Activated CD4-positive, alpha-beta memory T cell treated with anti-CD3 and anti-CD28 coated beads for 36 hours (primary cell): ENCODE measurements at places on chromosomes 11 and 22. TPM values are rescaled to one million over a fixed set of nuclear protein-coding genes. Genes with fewer than 3 reads are reported as not detected.

- no peak for DNase-seq
These were observed 180.0 kb downstream of the BRD1 start for GRCh38 chr22:49647627-49648026.

- DNase-seq = no peak
These were observed 39.2 kb downstream of the POU2AF1 start for GRCh38 chr11:111339758-111340388.

DNA sequence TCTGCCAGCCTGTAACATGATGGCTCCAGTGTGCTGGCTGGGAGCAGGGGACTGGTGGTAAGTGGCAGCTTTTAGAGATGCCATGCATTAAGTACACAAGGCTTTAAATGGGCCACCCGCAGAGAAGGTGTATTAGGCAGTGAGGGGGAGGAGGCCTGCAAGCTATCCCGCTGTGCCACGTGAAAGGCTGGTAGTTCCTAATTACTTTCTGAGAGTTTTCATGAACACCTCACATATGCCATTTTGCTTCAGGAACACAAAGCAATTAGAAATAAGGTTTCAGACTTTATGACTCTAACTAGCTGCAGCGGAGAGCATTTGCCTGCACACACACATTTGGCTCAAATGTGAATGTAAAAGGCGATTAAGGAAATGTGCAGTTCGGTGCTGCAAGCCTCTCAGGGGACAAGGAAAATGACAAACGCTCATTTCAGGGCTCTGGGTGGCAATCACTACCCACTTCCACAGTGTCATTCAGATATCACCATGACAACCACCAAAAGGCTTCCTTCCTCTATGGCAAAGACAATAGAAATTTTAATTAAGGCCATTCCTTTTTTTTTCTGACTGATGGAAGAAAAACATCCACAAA is 116.6 kb downstream of the PLEKHA7 start:
- no peak for DNase-seq

- no peak for DNase-seq
These were observed 22.5 kb downstream of the CYTH4 start for GRCh38 chr22:37304595-37305343.

DNA sequence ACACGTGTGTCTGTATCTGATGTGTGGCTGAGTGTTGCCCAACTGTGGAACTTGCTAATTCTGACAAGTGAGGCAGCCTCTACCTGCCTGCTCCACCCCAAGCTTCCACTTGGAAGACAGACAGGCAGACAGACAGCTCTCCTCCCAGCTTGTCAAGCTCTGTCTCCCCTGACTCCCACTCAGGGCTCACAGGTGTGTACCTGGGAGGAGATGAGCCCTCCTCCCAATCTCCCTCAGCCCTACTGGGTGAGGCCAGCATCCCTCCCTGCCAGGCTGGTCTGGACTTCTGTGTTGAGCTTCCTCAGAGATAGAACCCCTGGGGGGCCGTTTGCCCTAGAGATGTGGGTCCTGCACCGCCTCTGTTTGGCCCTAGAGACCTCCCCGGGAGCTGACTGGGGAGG is 1.0 kb upstream of the CHRM1 start:
- DNase-seq = no peak

DNA sequence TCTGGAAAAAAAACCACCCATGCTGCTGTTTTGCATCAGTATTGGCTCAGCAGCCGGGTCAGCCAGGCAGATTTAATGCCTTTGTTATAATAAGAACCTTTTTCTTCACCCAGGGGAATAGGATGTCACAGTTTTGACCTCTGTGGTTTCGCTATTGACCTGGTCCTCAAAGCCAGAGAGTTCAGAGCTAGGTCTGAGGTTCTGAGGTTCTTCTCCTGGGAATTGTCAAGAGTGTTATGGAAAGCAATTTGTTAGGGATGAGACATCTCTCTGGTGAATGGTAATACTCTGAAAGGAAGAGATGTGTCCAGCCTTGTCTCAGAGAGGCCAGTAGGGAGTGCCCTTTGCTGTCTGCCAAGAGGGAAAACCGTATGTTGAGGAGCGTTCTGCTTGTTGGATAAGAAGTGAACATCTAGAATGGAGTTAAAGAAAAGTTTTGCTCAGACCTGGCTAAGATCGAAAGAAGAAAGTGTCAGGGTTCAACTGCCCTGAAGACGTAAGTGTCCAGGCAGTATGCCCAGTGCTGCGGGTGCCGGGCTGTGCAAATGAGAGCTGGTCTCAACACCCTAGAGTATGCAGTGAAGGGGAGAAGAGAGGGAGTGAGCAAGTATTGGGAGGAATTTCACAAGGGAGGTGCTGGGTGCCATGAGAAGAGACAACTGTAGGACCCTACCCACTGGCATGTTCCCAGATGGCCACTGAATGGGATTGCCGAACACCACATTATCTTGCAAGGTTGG is 150.9 kb upstream of the TTC12 start:
- no peak for DNase-seq

- DNase-seq = no peak
These were observed 55.1 kb upstream of the CLDN5 start for GRCh38 chr22:19579115-19579811.

DNA sequence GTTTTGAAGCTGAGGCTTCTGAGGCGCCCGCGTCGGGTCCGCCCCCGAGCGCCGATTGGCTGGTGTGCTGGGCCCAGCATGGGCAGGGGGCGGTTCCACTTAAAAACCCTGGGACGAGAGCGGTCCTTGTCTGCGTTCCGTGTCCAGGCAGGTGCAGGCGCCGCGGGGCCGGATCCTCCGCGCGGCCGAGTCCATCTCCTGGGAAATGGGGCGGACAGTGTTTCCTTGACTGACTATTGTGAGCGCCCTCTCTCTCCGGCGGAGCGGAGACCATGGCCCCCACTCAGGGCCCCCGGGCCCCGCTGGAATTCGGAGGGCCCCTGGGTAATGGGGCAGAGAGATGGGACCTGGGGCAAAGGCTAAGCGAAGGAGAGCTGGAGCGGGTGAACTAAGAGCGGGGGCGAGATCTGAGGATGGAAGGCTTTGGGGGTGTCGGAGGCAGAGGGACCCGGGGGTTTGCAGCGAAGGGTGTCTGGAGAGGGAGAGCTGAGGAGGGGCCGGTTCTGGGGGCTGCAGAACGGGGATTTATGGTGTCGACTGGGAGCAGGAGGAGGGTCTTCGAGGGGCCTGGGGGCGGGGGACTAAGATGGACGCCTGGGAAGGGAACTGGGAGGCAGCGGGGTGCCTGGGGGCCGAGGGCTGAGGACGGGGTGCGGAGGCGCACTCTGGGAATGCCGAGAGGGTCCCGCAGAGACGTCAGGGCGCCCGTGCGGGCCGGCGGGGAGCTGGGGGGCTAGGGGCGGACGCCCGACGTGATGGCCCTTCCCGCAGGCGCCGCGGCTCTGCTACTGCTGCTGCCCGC is at the start of gene TM7SF2:
TSS of gene TM7SF2 (plus strand) at position 129 of the 802 bp plus-strand sequence. CDS start at position 273, 144 bp downstream.
- DNase-seq = peak; percentile 96

- DNase-seq = no peak
These were observed 61.1 kb downstream of the FDX1 start for GRCh38 chr11:110490886-110491285.

DNA sequence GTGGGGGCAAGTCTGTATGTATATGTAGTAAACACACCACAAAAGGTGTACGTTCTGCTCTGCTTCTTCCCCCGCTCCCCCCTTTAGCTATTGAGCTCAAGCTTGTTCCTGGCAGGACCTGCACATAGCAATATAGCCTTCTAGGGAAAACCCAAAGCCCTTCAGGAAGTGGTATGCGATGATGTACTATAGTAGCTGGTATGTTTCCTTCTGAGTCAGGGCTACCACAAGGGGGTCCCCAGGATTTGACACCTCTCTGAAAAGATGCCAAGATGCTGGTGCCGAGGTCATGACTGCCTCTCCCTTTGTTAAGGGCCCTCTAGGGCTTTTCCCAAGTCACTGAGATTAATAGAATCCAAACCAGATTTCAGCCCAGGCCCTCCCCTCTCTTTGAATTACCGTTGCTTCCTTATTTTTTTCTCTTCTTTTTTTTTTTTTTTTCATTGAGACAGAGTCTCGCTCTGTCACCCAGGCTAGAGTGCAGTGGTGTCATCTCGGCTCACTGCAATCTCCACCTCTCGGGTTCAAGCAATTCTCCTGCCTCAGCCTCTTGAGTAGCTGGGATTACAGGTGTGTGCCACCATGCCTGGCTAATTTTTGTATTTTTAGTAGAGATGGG is 268.4 kb downstream of the ETS1 start:
- DNase-seq = peak; percentile 92

GRCh38 chr11:71489311-71490043 is 36.5 kb downstream of the NADSYN1 start:
- peak; percentile 87 for DNase-seq

GRCh38 chr11:133064152-133064877 is 468.0 kb downstream of the OPCML start:
- DNase-seq = peak; percentile 20

DNA sequence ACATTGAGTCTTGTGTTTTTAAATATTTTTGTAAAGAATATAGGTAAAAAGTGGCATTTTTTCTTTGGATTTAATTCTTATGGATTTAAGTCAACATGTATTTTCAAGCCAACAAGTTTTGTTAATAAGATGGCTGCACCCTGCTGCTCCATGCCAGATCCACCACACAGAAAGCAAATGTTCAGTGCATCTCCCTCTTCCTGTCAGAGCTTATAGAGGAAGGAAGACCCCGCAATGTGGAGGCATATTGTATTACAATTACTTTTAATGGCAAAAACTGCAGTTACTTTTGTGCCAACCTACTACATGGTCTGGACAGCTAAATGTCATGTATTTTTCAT is 333 bp upstream of the CD3E start:
- DNase-seq = no peak

Gene OR4D11
- total RNA-seq = not detected

Gene DKK3
- not detected for total RNA-seq

Gene MMP11
- total RNA-seq = 0.70 TPM

Gene SLC36A4
- total RNA-seq = 13.9 TPM

Gene SERPINH1
- total RNA-seq = 17.4 TPM

Gene TMPRSS5
- 1.1 TPM for total RNA-seq

Gene MMP12
- not detected for total RNA-seq

Gene ALG9
- 26.7 TPM for total RNA-seq

Gene OR51E2
- total RNA-seq = not detected

Gene GGTLC2
- not detected for total RNA-seq

Gene TSSC4
- 40.2 TPM for total RNA-seq

Gene THY1
- 5.4 TPM for total RNA-seq
